ENCODE measurements at places on chromosomes 5 and 9. TPM values are rescaled to one million over a fixed set of nuclear protein-coding genes. Genes with fewer than 3 reads are reported as not detected.

Gene FAM169A
- 0.72 TPM for total RNA-seq

Gene FBLL1
- 0.44 TPM for total RNA-seq

GRCh38 chr5:75716715-75717081 is 539 bp downstream of the POC5 start:
- no peak for DNase-seq

DNA sequence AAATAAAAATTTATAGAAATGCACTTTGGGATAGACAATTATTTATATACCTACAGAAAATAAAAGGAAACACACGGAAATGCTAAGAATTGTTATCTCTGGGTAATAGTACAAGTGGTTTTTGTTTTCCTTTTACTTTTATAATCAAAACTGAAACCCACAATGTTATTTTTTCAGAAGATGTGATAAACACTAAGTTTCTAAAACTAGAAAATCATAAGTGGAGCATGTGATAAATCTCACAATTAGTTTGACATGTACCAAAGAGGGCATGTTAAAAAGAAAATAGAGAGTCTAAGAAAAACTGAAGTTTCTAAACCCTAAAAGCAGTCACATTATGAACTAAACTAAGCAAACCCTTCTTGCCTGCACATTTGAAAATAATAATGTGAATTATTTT is 61.1 kb downstream of the OXCT1 start:
- DNase-seq = no peak

DNA sequence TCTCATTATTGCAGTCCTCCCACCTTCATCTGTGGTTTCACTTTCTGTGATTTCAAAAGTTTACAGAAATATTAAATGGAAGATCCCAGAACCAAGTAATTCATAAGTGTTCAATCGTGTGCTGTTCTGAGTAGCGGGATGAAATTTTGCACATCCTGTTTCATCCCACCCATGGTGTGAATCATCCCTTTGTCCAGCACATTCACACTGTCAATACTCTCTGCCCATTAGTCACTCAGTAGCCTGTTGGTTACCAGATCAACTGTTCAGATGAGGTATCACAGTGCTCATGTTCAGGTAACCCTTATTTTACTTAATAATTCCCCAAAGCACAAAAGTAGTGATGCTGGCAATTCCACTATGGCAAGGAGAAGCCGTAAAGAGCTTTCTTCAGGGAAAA is 26.8 kb downstream of the FAM81B start:
- no peak for DNase-seq

DNA sequence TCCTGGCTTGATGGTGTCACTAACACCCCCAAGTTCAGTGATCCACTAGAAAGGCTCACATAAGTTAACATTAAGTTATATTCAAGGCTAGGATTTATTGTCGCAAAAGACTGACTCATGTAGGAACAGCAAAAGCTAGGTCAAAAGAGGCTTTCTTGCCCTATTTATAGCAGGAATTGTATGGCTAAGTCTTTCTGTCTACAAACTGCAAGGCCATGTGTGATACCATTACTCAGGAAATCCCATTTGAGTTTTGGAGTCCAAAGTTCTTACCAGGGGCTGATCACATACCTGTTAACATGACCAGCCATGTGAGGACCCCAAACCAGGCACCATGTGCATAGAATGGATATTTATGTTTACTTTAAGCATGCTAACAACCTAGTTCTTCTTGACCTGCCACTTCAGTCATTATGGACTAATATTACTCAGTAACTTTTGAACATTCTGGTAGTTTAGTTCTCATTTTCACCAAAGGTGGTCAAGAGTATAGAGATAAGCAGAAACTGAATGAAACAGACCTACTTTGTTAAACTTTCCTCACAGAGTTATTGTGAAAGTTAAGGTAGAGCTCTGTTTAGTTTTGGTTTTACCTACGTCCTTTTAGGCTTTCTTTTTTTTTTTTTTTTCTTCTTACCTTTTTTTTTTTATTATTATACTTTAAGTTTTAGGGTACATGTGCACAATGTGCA is 281.1 kb downstream of the FER start:
- DNase-seq = no peak

DNA sequence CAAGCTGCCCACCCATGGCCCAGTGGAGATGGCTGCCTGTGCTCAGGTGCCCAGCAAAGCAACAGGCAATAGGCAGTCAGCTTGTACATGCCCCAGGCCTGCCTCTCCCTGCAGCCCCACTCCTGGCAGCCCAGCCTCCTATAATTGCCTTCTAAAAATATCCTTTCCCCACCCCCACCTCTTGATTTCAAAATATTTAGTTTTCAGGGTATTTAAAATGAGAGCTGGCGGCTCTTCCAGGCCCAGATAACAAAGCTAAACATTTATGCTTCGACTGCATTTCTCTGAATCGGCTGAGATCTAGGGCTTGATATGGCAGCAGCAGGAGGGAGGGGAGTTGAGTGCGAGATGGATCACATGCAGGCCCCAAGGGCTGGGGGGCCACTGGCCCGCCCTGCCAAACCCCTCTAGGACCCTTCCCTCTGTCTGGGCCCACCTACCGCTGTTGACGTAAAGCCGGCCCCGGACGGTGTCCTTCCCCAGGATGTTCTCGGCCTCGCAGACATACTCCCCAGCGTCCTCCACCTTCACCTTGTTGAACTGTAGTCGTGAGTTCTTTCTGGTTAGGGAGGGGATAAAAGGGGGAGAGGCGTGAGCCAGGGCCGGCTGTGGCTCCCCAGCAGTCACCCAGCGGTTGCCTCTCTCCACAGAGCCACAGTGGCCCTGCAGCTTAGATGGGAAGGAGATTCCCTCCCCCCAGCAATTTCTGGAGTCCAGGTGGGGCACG is 85.0 kb downstream of the PSD2 start:
- no peak for DNase-seq

Measured in endothelial cell of umbilical vein (primary cell).